ENCODE measurements at places on chromosomes 1 and 21.

DNA sequence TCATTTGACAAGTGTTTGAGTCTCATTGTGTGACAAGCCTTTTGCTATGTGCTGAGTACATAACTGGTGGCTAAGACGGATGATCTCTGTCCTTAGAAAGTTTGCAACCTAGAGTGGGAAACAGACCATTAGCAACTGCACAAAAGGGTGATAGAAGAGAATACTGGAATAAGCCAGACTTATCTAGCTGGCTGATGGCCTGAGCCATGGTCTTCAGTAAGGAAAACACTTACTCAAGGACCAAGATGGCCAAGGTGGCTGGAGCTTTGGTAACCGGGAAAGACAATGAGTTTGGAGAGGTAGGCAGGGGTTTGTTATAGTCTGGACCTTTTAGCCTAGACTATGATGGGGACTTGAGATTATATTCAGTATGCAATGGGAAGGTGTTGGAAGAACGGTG lies 1.6 kb upstream of the TAF12 start:
- DNase-seq, result no peak

GRCh38 chr1:178875936-178876335 lies 5.1 kb upstream of the ANGPTL1 start:
- DNase-seq, result no peak

DNA sequence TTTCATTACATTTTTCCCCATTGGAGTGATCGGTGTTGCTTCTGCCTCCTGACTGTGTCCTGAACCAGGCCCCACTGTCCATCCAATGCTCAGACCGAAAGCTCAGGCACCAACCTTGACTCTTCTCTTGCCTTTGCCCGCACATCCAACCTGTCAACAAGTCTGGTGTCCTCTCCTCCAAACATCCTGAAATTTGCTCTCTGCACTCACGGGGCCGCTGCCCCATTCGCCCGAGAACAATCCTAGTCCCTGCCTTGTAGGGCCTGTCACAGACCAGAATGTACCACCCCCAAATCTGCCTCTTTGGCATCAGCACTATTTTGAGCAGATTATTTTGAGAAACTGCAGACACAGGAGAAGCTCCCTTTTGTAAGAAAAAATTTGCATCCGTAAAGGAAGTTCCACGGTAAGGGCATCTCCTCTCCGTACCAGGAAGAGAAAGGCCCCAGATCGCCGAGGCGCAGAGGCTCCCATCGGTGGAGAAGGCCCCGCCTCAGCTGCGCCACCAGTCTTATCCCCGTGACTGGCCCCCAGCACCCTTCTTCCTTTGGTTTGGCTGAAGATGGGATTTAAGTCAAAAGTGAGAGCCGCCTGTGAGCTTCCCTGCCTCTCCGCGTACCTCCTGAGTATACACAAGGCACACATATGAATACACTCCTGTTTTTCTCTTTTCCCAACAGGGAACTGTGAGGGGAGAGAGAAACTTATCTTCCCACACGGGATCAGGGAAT lies 7.1 kb downstream of the MORN1 start:
- no peak for DNase-seq

GRCh38 chr1:206490771-206491405 lies 16.4 kb upstream of the RASSF5 start:
- peak; percentile 35 for DNase-seq

DNA sequence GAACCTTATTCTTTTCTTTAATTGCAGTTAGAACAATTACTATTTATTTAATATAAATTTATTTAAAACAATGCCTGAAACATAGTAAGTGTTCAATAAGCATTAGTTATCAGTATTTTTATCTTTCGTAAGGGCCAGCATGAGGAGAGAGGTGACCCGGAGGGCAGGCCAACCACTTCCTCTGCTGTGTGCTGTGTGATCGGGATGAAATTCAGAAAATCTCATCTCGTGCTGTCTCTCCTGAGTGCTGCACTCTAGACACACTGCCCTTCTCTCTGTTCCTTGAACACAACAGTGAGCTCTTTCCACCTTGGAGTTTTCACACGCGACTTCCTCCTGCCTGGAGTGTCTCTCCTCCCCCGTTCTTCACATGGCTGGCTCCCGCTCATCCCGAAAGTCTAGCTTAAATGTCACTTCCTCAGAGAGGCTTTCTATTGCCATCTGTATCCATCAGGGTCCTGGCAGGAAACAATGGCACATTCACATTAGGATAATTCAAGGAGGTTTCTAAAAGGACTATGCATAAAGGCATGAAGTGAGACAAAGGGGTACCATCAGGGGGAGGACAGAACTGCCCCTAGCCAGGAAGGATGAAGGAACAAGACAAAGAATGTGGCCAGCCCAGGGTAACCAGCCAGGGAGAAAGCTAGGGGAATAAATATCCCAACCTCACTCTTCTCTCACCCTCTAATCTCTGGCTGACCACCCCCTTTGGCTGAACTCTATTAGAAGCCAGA lies 142.6 kb upstream of the GJB5 start:
- no peak for DNase-seq

- no peak for DNase-seq
These were observed 17.8 kb upstream of the CNTN2 start for GRCh38 chr1:205025239-205025638.

All from RCC 7860 (cell line).